ENCODE measurements at places on chromosomes 4 and X.

- no peak for DNase-seq
Measured at GRCh38 chr4:180152831-180153230, 2090.4 kb upstream of the TENM3 start.

DNA sequence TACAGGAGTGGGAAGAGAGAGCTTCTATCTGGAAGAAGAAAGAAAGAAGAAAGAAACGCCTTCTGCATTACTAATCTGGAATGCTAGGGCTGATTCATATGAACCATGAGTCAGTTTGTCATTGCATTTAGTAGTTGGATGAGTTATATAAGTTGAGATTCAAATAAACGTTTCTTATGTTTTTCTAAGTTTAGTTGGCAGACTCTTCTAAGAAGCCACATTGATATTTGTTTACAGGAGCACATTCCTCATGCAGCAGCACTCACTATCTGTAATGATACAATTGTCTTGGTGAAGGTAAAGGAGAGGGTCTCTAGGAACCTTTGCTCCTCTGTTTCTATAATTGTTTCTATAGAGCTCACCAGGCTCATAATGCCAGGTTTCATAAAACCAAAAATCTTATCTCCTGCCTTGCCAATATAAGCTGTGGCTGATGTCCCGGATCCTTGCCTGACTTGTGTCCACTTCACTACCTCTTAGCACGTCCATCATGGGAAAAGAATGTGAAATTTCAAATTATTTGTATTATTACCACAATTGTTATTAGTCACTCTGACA is 39.5 kb downstream of the HOPX start:
- no peak for DNase-seq

- DNase-seq, result no peak
Measured at GRCh38 chrX:2897311-2897689, 31.8 kb downstream of the ARSD start.

DNA sequence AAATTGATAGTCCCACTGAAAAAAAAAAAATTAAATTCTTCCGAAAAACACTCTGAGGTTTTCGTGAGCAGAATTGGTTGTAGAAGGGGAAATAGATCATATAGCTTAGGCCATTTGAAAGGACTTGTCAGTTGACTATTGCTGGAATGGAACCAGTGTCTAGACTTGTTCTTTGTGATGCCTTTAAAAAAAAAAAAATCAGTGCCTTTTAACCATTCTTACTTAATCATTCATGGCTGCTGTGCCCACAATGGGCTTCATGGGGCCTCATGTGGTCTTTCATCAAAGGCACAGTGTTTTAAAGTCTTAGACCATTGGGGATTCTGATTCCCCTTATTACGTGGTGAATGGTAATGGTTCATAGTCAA is 139.3 kb downstream of the AFF1 start:
- DNase-seq, result no peak

GRCh38 chr4:1406981-1407656 is 877 bp upstream of the NKX1-1 start:
- no peak for DNase-seq

- DNase-seq, result no peak
Measured at GRCh38 chrX:7286168-7286837, 138.3 kb upstream of the PUDP start.

DNA sequence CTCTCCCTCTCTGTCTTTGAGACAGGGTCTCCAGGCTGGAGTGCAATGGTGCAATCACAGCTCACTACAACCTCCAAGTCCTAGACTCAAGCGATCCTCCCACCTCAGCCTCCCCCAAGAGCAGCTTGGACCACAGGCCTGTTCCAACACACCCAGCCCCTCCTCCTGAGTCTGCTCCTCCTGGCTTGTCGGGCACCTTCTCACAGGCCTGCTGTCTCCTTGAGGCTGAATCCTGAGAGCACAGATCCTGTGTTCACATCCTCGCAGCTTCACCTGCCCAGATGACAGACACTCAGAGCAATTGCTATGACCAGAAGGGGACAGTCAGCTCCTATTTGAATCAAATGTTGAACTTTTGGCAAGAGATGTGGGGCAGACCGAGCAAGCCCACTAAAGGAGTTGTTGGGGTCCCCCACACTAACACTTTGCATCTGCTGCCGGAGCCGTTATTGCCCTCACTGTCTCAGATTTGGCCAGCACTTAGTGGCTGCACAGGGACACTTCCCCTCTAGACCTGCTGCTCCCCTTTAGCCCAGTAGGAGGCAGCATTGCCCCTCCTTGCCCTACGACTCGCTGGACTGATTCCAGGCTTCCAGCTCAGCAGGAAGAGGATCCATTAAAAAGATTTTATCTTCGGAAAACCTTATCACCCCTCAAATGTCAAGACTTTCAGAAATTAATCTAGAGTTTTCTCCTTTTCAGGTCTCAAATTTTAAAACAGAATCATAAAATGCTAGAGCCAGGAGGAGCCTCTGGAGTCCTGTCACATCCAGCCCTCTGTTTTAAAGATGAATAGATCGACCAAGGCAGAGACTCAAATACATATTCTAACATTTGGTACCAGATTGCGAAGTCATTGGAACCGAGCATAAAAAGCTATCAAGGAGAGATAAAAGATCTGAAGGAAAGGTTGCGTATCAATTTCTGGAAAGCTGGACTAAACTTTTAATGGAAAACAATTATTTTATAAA is 113.7 kb downstream of the USP46 start:
- no peak for DNase-seq

- DNase-seq, result no peak
Measured at GRCh38 chr4:6687947-6688878, 5.5 kb upstream of the S100P start.

- no peak for DNase-seq
Measured at GRCh38 chr4:79027656-79028055, 88.4 kb upstream of the PAQR3 start.

- no peak for DNase-seq
Measured at GRCh38 chr4:125547836-125548235, 233.1 kb downstream of the FAT4 start.

DNA sequence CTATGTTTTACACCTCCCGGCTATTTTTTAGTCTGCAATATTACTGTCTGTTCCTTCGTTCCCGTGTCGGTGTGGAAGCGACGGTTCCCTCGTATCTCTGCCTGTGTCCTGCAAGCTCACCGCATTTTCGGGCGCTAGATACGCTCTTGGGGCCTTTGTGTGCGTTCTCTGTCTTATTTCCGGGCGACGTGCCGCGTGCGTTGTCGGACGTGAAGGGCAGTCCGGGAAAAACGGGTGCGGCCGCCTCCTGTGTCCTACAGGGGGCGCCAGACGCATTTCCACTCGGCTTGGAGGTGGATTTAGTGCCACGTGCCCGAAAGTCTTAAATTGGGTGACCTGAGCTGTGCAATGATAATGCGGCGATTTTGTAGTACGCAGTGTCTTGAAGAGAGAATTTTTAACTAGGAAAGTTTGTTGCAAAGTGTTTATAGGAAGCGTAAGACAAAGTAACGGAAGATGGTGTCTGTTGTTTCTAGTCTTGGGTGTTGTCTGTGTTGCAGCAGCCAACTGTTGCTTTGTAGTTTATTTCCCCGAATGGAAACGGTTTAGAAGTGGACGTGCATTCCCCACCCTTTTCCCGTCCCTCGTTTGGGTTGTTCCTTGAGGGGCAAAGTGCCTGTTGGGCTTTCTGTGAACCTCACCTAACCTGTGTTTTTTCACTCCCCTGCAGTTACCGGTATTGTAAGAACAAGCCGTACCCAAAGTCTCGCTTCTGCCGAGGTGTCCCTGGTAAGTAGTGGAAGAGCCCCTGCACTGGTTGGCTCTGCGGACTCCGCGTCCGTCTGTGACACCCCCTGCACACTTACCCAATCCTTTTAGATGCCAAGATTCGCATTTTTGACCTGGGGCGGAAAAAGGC is 720 bp downstream of the RPL10 start:
- no peak for DNase-seq

DNA sequence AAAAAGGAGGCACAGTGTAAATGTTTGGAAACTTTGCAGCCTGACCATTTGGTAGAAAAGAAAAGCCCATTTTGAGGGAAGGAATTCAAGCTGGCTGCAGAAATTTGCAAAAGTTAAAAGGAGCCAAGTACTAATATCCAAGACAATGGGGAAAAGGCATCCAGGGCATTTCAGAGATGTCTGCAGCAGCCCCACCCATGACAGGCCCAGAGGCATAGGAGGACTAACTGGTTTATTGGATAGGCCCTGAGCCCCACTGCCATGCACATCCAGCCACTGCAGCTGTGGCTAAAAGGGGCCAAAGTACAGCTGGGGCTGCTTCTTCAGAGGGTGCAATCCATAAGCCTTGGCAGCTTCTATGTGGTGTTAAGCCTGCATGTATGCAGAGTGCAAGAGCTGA is 104.9 kb downstream of the HS3ST1 start:
- DNase-seq, result no peak

DNA sequence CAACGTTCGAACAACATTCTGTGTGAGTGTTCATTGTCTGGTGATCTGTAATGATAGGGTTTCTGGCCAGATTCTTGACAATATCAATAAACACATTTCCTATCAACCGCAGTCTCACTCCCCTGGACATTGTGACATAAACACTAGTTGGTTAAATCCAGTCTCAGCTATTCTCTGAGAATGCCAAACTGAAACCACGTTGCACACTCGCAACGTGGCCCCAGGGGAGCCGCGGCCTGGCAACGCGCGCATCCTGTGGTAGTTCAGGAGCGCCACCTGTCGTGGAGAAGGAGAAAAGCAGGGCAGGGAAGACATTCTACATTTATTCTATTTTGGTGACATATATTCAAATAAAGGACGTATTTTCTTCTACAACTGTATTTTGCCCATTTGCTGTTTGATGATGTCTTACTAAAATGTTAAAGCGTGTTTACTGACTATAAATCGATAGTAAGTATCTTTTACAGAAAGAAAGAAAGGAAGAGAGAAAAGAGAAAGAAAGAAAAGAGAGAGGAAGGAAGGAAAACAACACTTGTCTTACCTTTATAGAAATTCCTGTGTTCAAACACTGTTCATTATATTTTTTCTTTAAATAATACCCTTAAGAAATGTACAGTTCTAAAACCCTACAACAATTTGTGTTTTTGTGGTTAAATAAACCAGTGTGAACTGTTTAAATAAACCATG is 738.3 kb upstream of the FRG1 start:
- no peak for DNase-seq

DNA sequence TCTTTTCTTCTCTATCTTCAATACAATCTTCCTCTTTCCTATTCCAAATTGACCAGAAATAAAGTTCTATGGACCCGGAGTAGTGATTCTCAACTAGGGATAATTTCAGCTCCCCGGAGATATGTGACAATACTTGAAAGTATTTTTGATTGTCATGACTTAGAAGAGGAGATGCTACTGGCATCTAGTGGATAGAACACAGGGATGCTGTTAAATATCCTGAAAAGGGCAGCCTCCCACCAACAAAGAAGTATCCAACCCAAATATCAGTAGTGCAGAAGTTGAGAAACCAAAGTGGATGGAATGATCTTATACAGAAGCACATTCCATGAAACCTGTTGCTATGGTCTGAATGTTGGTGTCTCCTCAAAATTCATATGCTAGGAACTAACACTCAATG is 65.7 kb upstream of the NDST3 start:
- no peak for DNase-seq

DNA sequence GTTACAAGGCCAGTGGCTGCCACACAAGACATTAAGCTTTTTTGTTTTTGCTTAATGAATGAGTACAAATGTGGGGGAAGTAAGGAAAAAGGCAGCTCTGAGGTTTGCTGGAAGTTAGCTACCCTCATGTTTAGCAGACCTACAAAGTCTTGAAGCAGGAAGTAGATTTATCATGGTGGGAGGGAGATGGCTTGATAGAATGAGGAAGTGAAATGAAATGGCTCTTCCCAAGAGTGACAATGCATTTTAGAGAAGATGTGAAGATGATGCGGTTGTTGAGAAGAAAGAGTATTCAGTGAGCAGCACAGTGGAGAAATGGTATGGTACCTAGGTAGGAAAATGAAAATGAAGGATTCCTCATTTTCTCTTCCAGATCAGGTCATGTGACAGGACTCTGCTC is 108.0 kb downstream of the SLIT2 start:
- no peak for DNase-seq

GRCh38 chr4:78797777-78798284 is 21.7 kb downstream of the BMP2K start:
- no peak for DNase-seq
